Foreskin fibroblast (primary cell): ENCODE measurements at places on chromosomes 6 and 20.
A peak's percentile ranks its signal among the peaks of the same experiment; 100 is the strongest.

- peak; percentile 81 for DNase-seq
These were observed 65.1 kb downstream of the CBFA2T2 start for GRCh38 chr20:33554914-33555420.

DNA sequence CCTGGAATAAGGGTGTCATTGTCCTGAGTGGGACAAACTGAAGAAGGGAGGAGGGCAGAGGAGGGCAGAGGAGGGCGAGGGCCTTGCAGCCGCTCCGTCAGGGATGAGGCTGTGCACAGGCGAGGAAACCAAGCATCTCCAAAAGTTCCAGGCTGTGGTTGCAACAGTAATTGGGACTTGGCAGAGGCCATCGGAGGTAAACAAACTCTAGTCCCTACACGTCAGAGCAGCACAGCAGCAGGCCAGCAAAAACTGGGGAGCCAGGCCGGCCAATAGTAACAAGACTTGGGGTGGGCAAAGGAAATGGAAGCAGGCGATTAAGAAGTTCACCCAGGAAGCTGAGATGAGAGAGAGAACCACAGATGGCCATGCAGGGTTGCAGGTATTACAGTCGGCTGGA lies 142.8 kb downstream of the SMOC2 start:
- DNase-seq: no peak

- DNase-seq: peak; percentile 86
These were observed 5.5 kb upstream of the BAK1 start for GRCh38 chr6:33585403-33586107.

DNA sequence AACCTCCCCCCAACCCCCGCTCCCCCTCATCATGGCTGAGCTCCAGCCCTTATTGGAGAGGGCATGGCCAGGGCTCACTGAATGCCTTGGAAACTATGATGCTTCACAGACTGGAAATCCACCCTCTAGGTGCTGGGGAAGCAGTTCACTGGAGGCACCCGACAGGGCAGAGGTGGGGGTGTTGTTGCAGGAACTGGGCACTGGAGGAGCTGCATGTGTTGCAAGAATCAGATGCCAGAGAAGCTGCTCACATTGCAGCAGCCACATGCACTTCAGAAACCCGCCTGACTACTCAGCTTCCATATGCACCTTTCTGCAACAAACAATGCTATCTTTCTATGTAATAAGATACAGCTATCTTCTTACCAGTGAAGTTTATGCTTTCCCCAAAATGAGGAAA lies 7.9 kb upstream of the TBPL1 start:
- peak; percentile 51 for DNase-seq

GRCh38 chr6:68901044-68901443 lies 266.0 kb downstream of the ADGRB3 start:
- DNase-seq: no peak

GRCh38 chr6:157070403-157071107 lies 252.8 kb downstream of the TMEM242 start:
- DNase-seq: no peak

DNA sequence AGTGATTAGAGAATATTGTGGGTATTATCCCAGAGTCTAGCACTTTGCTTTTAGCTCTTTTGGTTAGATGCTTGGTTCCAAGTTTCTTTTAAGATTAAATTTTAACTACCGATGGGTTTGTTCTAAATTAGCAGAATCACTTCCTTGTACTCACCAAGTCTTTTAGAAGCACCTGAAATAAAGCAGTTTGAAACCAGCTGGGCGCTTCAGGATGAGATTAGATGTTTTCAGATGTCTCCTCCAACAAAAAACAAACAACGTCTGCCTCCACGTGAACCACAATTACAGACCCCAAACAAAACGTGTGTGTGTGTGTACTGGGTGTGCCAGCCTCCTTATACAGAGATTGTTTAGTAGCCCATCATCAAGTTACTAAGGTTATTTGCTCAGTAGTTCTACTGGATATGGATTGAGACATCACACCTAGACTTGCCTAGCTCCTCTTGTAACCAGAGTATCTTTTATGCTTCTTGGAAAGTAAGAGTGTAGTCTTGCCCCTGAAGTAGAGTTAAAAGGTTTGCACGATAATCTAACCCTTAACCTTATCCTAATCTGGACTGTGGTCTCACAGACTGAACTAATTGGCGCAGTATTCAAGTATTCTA lies 2.3 kb downstream of the DSTN start:
- no peak for DNase-seq

GRCh38 chr6:32152769-32153563 lies 975 bp upstream of the PPT2 start:
- DNase-seq: peak; percentile 69

DNA sequence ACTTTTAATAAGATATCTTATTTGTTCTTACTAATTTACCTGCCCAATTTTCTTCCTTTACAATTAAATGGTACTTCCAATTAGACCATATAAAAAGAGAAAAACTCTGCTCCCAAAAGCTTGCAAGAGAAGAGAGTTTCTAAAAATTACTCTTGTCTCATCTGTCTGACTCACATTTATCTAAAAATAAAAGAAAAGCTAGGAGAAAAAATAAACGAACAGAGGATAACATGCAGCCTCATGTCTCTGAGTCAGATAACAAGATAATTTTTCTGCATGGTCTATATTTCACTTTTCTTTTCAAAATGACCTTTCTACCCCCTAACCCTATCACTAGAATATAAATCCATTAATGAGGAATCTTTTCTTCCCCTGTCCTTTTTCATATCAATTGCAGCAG lies 127.2 kb upstream of the TCF21 start:
- no peak for DNase-seq

DNA sequence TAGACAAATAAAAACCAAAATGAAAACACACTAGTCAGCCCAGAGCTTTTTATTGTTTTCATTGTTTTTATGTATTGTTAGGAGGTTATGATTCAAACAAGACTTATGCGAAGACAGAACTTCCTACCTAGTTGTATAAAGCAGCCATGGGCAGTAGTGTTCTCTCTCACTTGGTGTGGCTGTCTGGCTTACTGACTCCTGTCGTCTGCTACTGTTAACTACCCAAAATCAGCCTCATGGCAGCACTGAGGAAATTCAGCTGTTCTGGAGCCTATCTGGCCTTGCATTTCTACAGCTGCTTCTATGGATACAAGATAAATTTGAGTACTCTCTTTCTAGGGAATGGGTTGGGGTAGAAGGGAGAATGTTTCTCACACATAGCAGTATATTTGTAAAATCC lies 20.4 kb downstream of the VTA1 start:
- DNase-seq: no peak

DNA sequence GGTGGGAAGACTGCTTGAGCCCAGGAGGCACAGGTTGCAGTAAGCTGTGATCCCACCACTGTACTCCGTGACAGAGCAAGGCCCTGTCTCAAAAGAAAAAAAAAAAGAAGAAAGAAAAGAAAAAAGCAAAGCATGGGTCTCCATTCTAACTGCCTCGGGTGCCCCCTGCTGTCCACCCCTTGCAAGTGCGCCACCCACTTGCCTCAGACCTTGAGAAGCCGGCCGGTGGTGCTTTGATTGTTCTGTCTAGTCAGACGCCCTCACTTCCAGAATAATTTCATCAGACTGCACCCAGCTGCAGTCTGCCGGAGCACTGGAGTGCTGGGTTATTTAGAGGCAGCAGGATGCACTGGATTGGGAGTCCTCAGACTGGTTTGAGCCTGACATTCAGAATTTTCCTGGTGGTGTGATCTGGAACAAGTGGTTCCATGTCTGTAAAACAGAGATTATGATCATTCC lies 17.6 kb upstream of the TM9SF4 start:
- peak; percentile 87 for DNase-seq

DNA sequence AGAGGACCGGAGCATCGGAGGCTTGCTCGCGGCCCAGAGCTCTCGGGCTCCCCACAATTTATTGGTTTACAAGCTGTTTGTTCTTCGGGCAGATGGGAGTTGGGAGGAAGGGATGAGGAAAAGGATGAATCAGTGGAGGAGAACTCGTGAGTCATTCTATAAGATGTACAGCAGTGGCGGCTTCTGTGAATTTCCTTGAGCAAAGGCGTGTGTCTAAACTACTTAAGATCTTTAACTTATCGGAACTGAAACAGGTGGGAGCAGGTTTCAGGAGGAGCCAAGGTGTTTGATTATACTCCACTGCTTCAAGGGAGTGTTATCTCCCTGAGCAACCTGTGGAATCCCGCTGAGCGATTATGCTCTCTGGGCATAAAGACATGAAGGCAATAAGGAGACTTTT lies 50.5 kb upstream of the IBTK start:
- DNase-seq: peak; percentile 42

- DNase-seq: no peak
These were observed 1524.3 kb downstream of the HACE1 start for GRCh38 chr6:103335412-103335811.

DNA sequence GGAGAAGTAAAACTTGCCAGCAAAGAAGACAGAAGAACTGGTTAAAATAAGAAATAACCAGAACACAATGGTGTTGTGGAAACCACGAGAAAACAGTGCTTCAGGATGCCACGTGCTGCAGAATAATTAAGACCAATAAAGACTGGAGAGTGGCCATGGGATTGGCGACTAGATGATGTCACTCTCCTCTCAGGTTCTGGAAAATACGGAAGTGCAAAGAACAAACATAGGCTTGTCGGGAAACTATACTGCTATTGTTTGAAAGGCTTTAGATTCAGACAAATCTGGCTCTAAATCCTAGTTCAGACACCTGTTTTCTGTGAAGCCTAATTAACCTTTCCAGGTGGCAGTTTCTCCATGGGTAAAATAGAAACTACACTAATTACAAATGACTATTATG lies 138.4 kb upstream of the STXBP5 start:
- no peak for DNase-seq

- no peak for DNase-seq
These were observed 40.8 kb upstream of the ZNFX1 start for GRCh38 chr20:49318430-49319207.

GRCh38 chr6:83868639-83869038 lies 9.2 kb downstream of the CYB5R4 start:
- DNase-seq: peak; percentile 43

DNA sequence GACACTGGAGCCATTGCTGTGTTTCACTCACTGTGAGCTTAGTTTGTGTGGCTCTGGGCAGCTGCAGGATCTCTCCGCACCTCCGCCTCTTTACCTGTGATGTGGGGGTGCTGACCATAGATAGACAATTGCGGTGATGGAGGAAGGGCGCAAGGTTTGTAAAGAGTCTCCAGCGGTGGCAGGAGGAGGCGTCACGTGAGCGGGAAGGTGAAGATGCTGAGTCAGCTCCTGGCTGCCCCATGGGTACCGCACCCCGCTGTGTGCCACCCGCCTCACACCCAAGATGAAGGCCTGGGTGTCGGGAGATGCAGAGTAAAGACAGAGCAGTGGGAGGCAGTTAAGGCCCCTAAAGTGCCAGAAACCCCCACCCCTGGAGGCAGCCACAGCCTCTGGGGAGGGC lies 9.0 kb upstream of the KCNQ2 start:
- DNase-seq: no peak

DNA sequence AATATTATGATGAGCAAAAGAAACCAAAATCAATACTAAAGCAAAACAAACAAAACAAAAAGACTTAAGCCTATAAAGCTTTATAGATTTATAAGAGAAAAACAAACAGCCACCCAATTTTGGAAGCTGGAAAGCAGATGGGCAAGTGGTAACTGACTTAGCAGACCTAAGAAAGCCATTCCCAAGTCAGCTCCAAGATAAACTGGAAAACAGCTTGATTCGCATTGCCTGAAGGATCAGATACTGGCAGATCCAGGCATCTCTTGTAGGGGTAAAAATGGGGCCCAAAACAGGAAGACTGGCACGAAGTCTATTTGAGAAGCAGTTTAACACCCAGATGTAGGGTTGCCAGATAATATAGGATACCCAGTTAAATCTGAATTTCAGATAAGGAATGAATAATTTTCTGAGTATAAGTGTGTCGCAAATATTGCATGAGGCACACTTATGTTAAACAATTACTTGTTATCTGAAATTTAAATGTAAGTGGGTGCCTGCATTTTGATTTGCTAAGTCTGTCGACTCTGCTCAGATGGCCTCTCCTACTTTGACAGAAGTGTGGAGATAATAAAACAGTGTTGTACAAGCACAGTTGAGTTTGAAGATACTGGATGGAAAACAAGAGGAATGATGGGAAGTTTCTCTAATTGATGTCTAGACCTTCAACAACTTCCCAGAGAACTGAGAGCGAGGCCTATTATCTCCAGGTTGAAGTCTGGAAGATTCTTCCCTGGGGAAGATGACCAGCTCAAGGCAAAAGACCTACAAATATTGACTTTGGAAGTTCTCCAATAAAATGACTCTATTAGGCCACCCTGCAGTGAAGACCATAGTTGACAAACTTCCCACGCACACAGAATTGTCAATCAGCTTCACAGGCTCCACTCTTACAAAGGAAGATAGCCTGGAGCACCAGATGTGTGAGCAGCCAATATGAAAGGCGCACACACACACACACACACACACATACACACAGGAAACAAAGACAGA lies 113.4 kb downstream of the FAM50B start:
- no peak for DNase-seq

DNA sequence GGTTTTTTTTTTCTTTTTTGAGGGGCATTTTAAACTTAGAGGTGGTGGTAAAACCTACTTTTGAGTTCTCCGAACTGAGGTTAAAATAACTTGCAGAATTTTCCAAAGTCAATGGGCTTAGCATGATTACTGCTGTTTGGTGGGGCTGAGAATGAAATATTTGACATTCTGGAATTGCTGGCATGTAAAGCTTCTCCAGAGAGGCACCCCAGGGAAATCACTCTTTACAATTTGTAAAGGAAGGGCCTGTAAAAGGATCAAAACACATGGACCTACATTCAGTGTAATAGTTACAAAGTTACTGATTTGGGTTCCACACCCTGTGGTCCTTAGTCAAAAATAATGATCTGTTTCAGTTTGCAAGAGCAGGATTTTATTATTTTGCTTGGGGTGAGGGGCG lies 5.5 kb downstream of the FAM217B start:
- no peak for DNase-seq

DNA sequence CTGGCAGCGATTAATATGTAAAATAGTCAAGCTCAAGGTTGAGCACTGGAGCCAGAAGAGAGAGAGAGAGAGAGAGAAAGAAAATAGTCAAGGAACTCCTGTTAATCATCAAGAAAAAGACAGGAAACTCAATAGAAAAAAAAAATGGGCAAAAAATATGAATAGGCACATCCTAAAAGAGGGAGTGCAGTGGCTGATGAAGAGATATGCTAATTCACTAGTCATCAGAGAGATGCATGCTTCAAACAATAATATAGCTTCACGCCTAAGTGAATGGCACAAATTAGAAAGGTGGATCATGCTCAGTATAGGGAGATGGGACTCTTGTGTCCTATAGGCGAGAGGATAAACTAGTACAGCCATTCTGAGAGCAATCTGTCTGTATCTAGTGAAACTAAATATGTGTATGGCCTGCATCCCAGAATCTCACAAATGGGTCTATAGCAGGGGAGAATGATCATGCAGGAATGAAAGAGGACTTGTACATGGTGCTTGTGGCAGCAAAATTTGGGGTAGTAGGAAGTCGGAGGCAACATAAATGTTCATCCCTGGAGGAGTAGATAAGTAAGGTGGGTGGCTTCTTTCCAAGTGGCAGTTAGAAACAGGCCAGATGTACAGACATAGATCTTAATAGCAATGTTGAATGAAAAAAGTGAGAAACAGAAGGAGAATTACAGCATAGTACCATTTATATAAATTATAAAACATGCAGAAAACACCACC lies 176.8 kb downstream of the VEGFA start:
- DNase-seq: no peak

- no peak for DNase-seq
These were observed 883 bp upstream of the DBNDD2 start for GRCh38 chr20:45407067-45407745.
